ENCODE measurements at places on chromosomes 1 and 21. TPM values are rescaled to one million over a fixed set of nuclear protein-coding genes. Genes with fewer than 3 reads are reported as not detected.

ATP5PF gene
- total RNA-seq, result 46.0 TPM

MMP23B gene
- total RNA-seq, result 0.10 TPM

WDTC1 gene
- total RNA-seq, result 21.3 TPM

DNA sequence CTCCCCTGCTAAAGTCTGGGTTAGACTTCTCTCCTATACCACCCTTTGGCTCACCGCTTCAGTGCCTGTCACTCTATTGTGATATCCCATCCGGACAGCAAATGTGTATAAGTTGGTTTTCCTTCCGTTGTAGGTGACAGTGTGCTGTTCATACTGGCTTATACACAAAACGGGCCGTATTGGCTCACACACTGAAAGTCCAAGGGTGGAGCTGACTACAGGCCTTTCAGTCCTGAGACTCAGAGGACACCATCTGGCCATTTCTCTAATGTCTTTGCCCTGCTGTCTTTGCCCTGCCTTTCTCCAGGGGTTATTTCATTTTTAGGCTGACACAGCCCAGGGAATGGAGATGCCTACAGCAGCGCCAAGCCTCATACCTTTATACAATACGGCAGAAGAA lies 90.7 kb downstream of the URB2 start:
- DNase-seq, result no peak

DNA sequence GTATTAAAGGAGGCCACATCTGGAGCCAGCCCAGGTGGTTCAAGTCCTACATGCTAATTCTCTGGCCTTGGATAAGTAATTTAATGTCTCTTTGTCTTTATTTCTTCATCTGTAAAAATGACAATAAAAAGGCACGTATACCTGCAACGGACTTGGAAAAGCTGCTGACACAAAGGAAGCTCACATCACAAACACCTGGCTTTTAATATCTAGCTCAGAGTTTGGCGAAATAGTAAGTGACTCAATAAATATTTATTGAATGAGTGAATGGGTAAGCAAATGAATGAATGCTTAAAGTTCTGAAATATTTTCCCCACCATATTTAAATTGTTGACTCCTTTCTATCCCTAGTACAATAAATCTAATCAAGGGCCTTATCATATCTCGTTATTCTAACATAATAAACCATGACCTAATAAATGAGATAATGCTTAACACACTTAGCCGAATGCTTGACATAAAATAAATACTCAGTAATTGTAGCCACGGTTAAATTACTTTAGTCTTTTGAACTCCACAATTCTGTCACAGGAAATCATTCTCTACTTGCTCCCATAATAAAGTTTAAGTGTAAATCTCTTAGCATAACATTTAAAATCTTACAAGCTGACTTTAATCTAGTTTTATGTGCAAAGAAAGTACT lies 74.7 kb upstream of the PALMD start:
- no peak for DNase-seq
